ENCODE measurements at places on chromosomes 7 and 10. TPM values are rescaled to one million over a fixed set of nuclear protein-coding genes. Genes with fewer than 3 reads are reported as not detected.

GRCh38 chr10:124589491-124590041, 127.9 kb downstream of the LHPP start:
- DNase-seq, result no peak

DNA sequence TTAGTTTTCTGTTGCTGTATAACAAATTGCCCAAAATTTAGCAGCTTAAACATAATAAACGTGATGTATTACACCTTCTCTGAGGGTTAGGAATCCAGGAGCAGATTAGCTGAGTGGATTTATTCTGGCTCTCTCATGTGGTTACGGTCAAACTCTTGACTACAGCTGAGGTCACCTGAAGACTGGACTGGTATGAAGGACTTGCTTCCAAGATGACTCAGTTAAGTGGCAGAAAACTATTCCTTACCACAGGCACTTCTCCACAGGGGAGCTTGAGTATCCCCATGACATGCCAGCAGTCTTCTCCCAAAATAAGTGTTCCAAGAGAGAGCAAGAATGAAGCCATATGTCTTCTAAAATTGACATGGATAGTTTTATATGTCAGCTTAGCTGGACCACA, 957.2 kb upstream of the GHITM start:
- DNase-seq, result no peak

DNA sequence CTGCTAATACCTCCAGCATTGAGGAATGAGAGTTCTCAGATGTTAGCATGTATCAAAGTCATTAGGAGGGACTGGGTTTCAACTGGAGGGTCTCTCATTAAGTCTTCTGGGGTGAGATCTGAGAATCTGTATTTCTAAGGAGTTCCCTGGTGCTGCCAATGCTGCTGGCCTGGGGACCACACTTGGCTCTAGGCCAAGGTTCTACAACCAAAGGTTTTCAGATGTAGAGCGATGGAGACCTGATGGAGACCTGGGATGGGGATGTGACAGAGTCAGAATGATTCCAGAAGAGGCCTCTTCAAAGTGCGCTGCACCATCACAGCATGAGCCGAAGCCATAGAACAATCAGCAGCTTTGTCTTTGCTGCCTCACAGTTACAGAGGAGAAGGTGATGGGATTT, 27.2 kb downstream of the ST8SIA6 start:
- DNase-seq, result no peak

DNA sequence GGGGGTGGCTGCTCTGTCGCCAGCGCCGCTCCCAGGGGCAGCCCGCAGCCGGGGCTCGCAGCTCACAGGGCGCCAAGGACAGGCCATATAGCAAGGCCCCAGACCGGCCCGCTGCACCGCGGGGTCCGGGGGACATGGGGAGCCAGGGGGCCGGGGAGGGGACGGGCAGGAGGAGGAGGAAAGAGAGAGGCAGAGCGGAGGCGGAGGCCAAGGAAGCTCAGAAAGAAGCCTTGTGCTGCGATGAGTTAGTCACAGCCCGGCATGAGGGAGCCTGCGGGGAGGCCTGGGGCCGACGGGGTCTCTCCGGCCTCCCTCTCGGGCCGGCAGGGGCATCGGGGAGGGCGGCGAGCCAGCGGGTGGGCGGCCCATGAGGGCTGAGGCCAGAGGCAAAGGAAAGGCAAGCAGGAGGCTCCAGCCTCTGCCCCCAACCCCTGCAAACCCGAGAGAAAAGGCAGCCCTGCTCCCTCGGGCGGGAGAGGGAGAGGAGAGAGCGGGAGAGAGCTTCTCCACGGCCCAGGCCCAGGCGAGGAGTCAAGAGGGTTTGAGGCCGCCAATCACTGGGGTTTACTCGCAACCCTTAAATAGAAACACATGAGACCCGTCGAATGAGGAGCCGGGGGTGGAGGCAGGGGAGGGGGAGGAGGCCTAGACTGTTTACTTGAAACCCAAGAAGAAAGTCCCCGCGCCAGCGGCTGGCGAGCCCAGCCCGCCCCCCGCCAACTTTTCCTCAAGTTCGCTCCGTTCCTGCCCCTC, 167.9 kb downstream of the NEURL1 start:
- no peak for DNase-seq

DNA sequence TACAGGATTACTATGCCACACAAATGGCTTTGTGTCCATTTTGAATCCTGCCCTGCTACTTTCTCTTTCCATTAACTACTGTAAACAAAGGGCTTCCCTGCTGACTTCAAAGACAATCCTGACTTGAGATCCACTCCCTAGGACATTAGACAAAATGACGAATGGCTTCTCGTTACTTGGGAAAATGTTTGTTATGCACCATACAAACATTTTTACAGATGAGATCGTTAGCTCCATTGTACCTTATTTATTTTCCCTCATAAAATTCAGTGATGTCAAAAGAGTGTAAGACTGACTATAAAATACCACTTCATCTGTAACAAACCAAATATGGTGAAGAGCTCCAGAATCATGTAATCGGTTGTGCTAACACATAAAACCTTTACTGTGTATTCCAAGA, 121.8 kb downstream of the CD36 start:
- no peak for DNase-seq

GRCh38 chr7:28551331-28551730, 139.0 kb downstream of the CREB5 start:
- DNase-seq, result no peak

DNA sequence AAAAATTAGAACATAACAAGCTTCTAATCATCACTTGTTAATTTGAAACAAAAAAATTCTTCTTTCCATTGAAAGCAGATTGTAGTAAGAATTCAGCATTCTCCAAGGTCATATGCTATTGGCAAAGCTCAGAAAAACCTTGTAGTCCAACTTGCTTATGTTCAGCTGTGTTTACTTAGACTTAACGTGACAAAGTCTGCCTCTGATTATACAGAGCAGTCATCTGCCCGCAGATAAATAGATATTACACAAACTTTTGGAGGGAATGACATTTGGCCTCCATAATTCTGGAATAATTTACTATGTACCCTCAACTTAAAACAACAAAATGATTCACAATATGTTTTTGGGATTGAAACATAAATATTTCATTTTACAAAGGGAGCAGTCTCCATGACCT, 45.8 kb downstream of the MKX start:
- DNase-seq, result no peak

The CALML3 gene
- not detected for total RNA-seq

DNA sequence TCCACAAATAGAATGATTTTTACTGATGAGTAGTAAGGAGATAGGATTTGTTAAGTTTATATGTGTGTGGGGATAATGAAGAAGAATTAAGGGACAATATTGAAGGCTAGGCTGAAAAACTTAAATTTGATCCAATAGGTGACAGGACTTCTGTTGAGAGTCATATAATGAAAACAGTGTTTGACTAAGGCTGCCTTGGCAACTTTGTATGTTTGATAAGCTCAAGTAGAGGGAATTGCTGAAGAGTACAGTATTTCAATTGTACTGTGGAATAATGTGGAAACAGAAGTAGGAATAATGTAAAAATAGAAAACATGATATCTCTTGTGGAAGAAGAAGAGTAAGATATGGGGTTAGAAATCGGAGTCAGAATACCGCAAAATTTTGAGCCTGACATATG, 10.5 kb downstream of the R3HCC1L start:
- DNase-seq, result no peak

The STEAP4 gene
- total RNA-seq, result 0.10 TPM

All from Panc1 (cell line).